ENCODE measurements at places on chromosomes 5 and 9. TPM values are rescaled to one million over a fixed set of nuclear protein-coding genes. Genes with fewer than 3 reads are reported as not detected.

DNA sequence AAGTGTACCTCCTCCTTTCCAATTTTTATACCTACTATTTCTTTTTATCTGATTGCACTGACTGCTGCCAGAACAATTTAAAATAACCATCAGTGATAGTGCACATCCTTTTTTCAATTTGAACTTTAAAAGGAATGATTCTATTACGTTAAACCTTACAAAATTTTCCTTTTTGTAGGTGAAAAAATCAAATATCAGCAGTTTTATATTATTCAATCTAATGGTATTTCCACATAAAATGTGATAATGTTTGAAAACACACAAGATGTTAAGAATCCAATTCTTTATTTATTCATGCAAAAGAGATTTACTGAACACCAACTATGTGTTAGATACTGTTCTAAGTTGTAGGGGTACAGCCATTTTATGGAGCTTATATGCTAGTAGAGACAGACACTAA is 105.7 kb downstream of the GDNF start:
- no peak for DNase-seq

Gene LHX2
- total RNA-seq, result not detected

Gene CPLANE1
- total RNA-seq, result 19.7 TPM

- DNase-seq, result no peak
Observed at GRCh38 chr5:130045334-130045733, 141.1 kb downstream of the CHSY3 start.

DNA sequence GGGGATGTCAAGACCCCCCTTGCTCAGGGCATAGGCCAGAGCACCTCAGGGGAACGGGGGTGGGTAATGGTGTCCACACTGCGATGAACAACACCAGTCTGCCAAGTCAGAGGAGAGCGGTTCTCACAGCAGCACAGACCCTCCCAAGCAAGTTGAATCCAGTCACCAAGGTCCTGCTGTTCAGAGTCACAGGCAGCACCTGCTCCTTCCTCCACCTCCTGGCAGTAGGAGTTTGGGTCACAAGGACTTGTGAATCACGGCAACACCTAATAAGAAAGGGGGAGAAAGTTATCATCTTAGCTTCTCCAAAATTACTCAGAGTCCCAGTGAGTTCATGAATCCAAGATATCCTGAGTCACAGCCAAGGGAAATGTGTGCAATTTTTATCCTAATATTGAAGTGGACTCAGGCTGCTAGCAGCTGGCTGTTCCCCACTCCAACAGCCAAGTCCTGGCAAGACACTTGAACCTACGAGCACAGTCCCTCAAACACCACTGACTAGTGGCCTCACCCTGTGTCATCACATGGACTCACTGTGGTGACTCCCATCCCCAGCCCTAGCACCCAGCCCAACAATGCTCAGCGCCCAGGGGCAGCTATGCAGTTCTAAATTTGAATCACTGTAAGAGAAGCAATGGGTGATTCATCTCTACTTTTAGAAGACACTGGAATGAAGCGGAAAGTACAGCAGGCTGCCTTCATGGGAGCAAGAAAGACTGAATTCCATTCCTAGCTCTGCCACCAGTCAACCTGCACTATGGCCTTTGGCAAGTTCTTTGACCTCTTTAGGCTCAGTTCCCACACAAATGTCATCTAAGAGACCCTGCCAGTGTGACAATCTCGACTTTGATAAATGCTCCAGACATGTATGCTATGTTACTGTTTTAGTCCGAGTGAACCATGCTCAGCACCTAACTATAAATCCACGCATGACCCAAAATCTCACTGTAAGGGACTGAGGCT is 113.7 kb downstream of the KLHL3 start:
- no peak for DNase-seq

GRCh38 chr5:130104895-130105688 is 200.8 kb downstream of the CHSY3 start:
- DNase-seq, result no peak

Gene GLRA1
- not detected for total RNA-seq

Gene FOXD4L6
- total RNA-seq, result under 0.01 TPM

DNA sequence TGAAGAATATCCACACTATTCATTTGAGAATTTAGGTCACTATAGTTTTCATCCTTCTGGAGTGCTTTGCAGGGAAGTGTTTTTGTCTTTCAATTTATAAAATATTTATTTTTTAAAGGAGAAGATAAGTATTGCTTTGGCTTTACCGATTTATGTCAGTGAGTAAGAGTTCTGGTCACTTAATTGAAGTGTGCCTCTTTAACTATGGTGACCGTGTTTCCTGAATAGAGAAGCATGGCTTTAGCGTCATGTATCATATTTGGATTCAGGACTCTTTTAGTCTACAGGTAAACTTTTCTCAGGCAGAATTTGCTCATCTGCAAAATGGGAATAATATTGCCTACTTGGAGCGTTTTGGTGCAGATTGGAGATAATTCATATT is 902 bp downstream of the BDP1 start:
- DNase-seq, result peak; percentile 30

Gene C7
- total RNA-seq, result under 0.01 TPM

DNA sequence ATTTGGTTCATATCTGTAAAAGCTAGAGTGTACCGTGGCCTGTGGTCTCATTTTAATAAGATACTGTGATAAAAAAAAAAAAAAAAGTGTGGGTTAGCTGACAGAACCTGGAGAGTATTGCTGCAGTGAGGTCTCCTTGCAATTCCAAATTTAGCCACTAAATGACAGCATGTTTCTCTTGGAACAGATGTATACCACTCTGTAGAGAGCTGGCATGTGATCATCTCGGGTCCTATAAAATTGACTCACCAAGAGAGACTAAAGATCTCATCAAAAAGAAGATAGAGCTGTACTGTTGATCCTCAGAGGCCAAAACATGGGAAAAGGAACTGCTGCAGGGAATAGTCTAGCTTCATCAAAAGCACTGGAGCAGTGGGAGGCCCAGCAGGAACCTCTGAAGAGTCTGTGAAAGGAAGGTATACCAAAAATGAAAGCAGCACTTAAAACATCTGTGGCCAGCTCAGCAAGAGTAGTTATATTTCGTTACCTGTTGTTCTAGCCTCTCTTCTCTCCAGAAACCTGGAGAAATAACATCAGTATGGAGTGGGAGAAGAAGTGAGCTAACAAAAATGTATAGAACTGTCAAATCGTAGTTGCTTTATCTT is 826.8 kb downstream of the EFNA5 start:
- peak; percentile 5 for DNase-seq

Gene PPIC
- total RNA-seq, result 38.6 TPM

DNA sequence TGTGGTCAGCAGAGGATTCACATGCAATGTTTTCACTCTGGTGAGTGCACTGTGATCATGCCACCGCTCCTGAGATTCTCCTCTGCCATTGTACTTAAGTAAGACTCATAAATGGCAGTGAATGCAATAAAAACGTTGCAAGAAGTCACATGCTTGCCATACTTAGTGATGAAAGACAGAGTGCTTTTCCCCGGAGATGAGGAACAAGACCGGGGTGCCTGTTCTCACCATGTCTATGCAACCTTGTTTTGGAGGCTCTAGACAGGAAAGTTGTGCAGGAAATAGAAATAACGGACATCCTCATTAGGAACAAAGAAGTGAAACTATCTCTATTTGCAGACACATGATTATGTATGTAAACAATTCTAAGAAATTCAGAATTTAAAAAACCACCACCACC is 84.7 kb upstream of the IRX2 start:
- DNase-seq, result no peak

Gene LECT2
- total RNA-seq, result not detected

GRCh38 chr9:113530022-113530635 is 66.6 kb downstream of the RGS3 start:
- no peak for DNase-seq

Gene SNCAIP
- 93.1 TPM for total RNA-seq

GRCh38 chr9:37151812-37152211 is 31.4 kb downstream of the ZCCHC7 start:
- DNase-seq, result no peak

GRCh38 chr5:98916540-98916939 is 12.3 kb downstream of the CHD1 start:
- no peak for DNase-seq

DNA sequence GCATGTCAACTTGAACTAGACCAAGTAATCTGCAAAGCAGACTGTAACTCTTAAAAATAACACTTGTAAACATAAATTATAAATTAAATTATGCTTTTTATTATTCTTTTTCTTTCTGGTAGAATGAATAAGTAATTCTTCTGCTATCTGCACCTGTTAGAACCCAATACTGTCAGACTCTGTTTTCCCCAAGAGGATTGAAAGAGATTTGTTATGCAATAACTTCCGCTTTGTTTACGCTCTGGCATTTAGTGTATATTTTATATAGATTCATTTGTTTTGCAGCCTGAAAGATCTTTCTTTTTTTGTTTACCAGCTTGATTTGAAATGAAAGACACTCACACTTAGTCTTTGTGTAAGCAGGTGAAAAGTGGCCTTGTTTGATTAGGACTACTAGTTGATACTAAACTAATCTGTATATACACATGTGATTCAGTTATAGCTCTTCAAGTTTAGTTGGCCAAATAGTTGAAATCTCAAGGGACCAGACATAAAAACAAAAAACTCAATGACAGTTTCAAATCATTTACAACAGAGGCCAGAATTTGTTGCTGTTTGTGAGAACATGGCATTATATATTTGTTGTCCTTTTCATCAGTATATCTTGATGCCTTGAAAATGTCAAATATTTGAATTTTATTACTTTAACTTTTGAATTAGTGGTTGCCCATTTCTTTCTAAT is 155.8 kb downstream of the PBX3 start:
- DNase-seq, result no peak

Gene TAS2R1
- total RNA-seq, result not detected

DNA sequence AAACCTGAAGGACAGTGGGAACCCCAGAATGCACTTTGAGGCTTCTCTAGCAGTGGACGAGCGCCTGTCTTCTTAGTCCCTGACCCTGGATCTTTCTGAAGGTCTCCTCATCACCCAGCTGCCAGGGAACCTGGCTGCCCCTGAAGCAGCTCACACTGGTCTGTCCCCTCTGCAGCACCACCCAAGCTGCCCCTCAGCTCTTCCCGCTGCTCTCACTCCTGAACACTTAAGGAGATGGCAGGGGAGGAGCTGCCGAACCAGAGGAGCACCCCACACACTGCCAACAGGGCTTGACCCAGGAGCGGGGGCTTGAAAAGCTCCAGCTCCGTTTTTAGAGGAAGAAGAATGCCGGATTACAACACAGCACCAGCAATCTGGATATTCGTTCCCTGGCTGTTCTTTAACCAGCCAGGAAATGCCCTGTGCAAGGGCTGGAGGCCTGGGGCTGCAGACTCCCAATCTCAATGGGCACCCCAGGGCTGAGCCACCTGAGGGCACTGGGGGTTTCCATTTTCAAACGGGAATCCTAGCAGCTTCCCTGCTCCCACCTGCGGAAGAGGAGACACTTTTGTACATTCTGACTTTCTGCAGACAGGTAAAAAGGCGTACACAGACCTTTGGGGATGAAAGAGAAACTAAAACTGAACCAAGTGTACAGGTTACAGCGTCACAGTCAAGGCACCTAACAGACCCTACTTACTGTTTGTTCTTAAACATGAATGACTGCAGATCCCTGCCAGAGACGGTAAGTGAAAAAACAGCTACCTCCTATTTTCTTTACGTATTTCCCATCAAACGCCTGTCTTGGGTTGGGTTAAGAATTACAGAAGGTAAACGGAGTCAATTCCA is 36.3 kb downstream of the GOLM1 start:
- DNase-seq, result no peak

GRCh38 chr9:88724331-88724730 is 189.4 kb downstream of the NXNL2 start:
- DNase-seq, result no peak

GRCh38 chr5:16565118-16565517 is 51.7 kb downstream of the RETREG1 start:
- no peak for DNase-seq

- no peak for DNase-seq
Observed at GRCh38 chr5:89336111-89336510, 453.1 kb upstream of the MEF2C start.

- DNase-seq, result no peak
Observed at GRCh38 chr5:35554016-35554415, 63.6 kb upstream of the SPEF2 start.

DNA sequence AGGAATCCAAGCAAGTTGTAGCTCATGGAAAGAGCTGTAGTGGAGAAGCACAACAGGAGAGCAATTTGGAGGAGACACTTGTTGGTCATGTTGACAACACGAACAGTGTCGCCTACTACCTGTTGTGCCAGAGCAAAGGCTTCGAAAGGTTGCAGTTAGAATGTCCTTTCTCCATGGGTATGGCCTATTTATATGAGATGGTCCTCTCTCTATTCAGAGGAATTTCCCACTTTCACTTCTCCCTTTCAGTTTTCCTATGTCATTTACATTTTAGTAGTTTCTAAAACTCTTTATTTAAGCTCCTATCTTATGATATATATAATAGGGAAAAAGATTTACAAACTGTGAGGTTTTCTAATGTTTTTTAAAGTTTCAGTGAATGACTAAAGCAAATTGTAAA is at the start of gene IFNB1:
IFNB1 (minus strand) TSS at position 162 of the 400 bp plus-strand sequence; CDS start at position 89, 73 bp downstream.
- no peak for DNase-seq

- peak; percentile 80 for DNase-seq
Observed at GRCh38 chr5:142600611-142601358, 85.1 kb downstream of the FGF1 start.

GRCh38 chr9:6922680-6923079 is 164.9 kb downstream of the KDM4C start:
- DNase-seq, result no peak

- no peak for DNase-seq
Observed at GRCh38 chr9:130842545-130842944, 7.5 kb downstream of the ABL1 start.

GRCh38 chr9:15104826-15105420 is 194.7 kb upstream of the FREM1 start:
- peak; percentile 64 for DNase-seq

Gene ZNF462
- 11.4 TPM for total RNA-seq

DNA sequence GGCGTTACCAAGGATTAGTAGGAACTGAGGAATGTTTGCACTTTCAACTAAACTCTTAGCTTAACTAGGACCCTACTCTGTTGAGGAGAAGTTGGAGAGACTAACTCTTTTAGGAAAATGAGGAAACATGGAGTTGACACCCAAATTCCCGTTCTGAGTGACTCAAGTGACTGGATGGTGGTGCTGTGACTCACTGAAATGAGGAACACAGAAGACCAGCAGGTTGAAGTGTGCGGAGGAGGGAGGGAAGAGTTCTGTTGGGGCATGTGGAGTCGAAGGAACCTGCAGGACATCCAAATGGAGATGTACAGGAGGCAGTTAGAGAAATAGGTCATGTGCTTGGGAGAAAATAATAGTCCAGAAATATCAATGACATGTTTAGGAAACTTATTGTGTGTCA is 8.2 kb downstream of the HEXB start:
- DNase-seq, result no peak
